Glutamatergic neuron (in vitro differentiated cells): ENCODE measurements at places on chromosomes 2 and 18.
A peak's percentile ranks its signal among the peaks of the same experiment; 100 is the strongest.

- peak; percentile 76 for DNase-seq
These were observed 261.0 kb upstream of the CXCR4 start for GRCh38 chr2:136378712-136379595.

- DNase-seq, result peak; percentile 45
These were observed 131.4 kb upstream of the MYCN start for GRCh38 chr2:15808944-15809343.

- no peak for DNase-seq
These were observed 15.2 kb upstream of the TSPYL6 start for GRCh38 chr2:54271189-54271588.

GRCh38 chr2:8477552-8478470 is 204.0 kb upstream of the ID2 start:
- DNase-seq, result no peak

DNA sequence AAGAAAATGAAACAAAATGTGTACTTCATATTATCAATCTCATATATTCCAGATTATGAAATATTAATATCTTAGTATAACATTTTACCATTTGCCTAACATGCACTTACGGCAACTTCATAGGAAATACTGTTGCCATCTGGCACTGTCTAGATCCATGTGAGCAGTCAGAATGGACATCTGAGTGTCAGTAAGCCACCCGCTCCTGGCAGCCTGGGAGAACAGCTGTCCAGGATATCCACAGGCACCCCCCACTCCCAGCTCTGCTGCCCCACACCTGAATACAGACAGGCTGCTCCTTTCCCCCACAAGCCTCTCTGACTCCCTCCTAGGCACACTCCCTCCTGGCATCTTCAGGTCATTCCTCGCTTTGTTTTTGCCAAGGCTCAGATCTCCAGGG is 127.0 kb downstream of the GAREM1 start:
- DNase-seq, result no peak

DNA sequence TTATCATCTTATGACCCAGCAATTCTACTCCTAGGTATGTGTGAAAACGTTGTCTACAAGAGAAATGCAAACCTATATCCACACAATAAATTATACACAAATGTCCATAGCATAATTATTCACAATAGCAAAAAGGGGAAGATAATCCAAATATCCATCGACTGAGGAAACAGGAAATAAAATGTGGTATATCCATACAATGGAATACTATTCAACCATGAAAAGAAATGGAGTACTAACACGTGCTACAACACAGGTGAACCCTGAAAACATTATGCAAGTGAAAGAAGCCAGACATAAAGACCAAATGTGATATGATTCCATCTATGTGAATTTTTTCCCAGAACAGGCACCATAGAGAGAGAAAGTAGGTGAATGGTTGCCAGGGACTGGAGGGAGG is 72.1 kb downstream of the ACOXL start:
- no peak for DNase-seq

DNA sequence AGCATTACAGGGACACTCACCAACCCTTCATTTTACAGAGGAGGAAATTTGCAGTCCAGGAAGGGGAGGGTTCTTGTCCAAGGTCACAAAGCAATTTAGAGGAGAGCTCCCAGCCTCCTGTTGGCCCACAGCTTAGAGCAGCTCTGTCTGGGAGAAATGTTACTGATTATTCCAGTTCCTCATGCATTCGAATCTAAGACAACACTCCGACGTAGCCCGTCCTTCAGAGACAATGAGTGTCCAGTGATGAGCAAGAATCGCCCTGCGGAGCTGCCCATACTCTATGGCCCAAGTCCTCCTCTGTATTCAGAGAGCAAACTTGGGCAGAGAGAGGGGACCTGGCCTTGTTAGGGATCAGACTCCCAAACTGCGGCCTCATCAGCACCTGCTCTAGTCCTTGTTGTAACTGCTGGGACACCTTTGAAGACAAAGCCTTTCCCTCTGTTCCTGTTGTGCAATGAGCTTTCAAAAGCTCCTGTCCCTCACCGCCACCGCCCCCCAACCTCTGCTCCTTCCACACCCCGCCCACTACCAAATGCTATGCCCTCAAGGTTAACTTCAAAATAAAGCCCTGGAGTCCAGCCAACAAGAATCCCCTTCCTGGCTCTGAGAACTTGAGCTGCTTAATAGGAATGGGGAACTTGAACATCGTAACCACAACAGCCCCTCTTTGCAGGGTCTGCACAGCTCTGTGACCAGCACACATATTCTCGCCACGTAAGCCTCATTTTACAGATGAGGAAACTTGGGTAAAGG is 234.8 kb upstream of the SMAD2 start:
- DNase-seq, result no peak

GRCh38 chr2:207123335-207123744 is 42.4 kb downstream of the KLF7 start:
- DNase-seq, result no peak

GRCh38 chr2:88880441-88880953 is 189.0 kb downstream of the RPIA start:
- no peak for DNase-seq

DNA sequence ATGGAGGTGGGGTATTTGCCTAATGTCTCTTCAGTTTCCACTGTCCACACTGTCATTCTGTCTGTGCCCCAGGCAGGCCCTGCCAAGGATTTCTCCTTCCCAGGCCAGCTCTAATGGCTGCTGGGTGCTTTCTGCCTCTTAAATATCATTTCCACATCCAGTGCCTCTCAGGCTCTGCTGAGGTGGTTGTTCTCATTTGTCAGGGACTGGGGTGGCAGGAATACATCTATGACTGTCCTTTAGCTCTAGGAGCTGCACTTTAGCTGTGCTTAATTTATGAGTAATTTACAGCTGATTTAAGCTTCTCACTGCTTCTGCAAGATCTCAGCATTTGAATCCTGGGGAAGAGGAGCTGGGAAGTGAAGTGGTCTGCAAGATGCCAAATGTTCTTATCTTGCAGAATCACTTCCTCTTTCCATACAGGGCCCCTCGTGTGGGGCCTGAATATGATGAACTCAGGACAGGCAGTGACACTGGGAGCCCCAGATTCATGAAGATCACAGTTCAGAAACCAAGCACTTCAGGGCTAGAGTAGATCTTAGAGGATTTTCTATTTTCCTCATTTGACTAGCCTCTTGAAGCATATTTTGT is 150.2 kb downstream of the FSHR start:
- DNase-seq, result no peak
